ENCODE measurements at places on chromosomes 5 and 9.

DNA sequence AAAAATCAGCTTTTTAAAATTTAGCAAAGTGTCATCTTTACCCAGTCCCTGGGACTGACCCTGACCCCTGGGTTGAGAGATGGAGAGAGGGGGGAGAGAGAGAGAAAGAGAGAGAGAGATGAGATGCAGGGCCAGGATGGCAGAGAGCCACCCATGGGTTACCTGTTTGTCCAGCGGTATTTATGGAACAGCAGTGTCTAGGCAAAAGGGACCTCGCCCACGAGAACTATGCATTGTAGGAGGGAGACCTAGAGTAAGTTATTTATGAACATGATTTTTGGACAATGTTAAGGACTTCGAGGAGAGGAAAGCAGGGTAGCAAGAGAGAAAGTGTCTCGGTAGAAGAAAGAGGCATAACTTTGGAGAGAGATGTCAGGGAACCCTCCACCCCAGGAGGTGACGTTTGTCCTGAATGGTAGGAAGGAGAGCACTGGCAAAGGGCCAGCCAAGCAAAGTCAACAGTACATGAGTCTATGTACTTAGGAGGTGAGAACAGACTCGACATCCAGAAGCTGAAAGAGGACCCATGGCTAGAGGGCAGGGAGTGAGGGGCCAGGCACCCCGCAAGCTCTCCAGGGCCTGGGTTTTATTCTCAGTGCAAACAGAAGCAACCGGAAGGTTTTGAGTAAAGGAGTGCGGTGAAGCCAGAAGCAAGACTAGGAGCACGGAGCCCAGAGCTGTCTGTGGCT is 30.5 kb upstream of the MSX2 start:
- DNase-seq = no peak

DNA sequence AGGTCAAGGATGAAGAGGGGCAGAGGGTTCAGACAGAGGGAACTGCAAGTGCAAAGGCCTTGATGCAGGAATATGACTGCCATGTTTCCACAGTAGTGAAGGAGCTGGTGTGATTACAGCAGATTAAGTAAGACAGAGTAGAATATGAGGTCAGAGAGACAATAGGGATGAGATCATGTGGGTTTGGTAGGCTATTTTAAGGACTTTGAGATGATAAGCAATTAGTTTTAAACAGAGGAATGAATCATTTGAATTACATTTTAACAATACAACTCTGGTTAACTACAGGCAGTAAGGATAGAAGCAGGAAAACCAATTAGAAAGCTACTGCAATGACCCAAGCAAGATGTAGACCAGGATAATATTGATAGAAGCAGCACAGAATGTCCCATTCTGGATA is 7.7 kb downstream of the CENPK start:
- no peak for DNase-seq

DNA sequence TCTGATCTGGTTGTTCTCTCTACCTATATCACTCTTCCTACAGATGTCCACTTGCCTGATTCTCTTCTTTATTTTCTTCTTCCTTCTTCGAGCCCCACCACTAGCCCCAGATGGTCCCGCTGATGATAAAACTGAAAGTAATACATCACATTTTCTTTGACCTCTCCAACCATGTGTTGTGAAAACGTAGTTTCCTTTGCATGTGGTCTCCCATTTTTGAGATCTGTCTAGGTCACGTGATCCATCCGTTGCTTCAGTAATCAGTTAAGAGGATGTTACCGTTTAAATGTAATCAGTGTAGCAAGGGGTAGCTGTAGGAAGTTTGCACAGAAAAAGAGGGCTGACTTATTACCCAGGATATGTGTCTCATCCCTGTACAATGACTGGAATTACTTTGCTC is 426.3 kb upstream of the TLE4 start:
- DNase-seq = no peak

DNA sequence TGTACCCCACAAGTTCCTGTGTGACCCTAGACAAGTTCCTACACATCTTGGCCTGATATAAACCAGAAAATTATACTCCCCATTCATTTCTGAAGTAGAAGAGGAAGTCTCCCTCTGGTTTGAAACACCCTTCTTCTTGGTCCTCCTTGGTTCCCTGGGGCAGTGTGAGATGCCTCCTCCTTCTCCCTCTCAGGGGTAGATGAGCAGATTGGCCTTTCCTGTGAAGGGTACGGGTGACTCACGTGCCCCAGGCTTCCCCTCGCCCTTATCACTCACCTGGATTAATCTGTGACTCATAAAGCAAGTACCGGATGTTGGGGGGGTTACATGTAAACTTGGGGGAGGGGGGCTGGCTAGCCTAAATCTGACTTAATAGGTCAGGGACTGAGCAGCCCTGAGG is 11.1 kb upstream of the AQP3 start:
- DNase-seq = peak; percentile 43

DNA sequence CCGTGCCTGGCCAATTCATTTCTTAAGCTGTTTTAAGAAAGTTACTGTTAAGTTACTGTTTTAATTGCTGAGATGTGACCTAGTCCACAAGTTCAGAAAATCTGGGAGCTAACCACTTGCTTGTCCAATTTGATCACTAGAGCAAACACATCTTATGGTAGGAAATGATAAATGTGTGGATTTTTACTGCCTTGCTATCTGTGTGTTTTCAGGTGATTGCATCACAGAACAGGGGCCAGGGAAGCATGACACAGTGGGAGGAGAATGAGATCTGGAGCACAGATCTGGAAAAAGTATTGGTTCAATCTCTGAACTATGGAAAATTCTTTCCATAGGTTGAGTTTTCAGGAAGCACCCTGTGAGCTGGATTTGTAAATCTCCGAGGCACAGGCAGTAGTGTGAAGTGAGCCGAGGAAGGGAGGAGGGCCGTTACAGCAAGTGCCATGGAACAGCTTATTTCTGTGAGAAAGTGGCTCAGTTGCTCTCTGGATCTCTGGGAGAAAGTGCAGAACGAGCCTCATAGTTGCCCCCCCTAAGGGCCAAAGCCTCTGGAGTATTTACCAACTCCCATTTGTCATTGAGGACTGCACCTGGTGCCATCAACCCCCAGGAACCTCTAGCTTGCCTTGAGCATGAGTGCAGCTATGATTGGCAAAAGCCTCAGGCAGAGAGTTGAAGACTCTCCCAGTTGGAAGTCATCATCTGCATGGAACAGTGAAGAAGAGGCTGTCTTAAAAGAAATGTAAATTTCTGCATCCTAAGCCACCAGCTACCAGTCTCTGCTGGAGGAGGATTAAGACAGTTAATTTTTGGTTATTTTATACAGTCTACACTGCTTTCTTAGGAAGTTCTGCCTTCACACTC is 161.8 kb upstream of the CLINT1 start:
- DNase-seq = no peak

DNA sequence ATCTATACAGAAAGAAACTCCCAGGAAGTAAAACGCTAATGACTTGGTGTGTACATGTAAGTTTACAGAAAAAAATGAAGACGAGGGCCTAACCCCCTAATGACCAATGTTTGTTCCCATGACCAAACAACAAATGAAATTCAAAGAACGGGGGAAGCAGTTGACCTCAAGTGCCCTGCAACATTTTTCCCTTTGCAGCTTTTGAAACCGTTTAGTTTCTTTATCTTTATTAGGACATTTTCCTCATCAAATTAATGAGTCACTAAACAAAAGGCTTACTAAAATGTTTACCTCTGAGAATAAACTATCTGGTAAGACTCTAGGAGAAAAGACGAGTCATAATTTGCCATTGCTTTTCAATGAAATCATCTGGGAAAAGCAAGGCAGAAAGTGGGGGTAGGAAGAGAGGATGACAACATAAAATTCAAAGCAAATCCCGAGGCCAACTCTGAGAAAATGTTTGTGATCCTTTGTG is 57.4 kb downstream of the LHFPL2 start:
- no peak for DNase-seq

GRCh38 chr9:127201731-127202130 is 62.8 kb upstream of the GARNL3 start:
- DNase-seq = no peak

- peak; percentile 68 for DNase-seq
Measured at GRCh38 chr5:175796536-175797499, 74.6 kb upstream of the CPLX2 start.

DNA sequence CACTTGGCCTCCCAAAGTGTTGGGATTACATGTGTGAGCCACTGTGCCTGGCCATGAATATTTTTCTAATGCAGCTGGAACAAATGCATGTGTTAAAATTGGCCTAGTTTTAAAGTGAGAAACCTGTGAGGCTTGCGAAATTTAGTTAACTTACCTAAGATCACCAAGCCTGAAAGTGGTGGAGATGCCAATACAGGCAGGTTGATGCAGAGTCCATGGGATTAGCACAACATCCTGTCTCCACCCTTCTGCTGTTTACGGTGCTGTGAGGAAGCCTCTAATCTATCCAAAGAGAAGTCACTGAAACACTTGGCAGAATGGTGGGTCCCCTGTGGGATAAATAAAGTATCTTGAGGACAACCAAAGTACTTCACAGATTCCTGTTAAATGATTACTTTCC is 98.2 kb downstream of the PCSK5 start:
- DNase-seq = no peak

- no peak for DNase-seq
Measured at GRCh38 chr5:40037713-40038112, 612.9 kb upstream of the DAB2 start.

DNA sequence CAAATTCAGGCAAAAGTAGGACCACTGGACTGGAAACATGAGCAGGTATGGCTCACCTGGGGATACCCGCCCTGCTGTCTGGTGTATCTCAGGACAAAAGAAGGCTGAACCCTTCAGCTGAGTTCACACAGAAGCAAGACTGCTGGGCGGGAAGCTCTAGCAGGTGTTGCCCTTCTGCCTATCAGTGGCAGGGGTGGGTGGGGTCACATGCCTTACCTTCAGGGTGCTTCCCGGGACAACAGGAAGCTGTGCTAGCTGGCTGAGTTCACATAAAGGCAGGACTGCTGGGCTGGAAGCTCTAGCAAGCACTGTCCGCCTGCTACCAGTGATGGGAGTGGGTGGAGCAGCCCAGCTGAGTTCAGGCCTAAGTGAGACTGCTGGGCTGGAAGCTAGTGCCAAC is 498.8 kb upstream of the ZNF608 start:
- no peak for DNase-seq

- no peak for DNase-seq
Measured at GRCh38 chr9:124322618-124323432, 65.1 kb downstream of the NEK6 start.

DNA sequence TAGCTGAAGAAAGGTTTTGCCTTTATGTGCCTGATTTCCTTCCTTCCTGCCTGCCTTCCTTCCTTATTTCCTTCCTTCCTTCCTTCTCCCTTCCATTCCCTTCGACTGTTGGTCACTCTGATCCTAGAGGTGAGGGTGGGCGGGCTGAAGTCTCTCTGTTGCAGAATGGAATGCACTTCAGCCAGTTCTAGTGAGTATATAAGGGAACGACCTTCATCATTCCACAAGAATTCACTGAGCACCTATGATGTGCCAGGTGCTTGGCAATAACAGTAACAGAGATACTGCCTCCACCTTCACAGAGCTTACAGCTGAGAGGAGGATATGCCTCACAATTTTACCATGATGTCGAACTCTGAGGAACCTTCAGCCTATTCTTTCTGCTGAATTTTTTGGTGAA is 8.7 kb upstream of the OR5C1 start:
- DNase-seq = no peak

- no peak for DNase-seq
Measured at GRCh38 chr5:90410178-90410762, 714 bp upstream of the CETN3 start.

DNA sequence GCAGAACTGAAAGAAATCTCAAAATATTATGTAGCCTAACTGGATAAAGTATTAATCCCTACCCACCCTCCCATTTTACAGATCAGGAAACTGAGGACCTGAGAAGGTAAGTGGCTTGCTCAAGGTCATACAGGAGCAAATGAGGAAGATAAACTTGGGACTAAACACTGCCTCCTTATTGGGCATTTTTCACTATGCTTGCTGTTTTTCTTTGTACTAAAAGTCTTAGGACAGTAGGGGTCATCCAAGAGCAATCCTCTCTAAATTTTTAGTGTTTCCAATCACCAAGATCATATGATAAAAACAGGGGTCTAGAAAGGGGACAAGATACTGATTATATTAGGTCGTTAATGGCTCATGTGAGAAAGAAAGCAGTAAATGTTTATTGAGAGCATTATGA is 80.8 kb downstream of the RORB start:
- DNase-seq = no peak

DNA sequence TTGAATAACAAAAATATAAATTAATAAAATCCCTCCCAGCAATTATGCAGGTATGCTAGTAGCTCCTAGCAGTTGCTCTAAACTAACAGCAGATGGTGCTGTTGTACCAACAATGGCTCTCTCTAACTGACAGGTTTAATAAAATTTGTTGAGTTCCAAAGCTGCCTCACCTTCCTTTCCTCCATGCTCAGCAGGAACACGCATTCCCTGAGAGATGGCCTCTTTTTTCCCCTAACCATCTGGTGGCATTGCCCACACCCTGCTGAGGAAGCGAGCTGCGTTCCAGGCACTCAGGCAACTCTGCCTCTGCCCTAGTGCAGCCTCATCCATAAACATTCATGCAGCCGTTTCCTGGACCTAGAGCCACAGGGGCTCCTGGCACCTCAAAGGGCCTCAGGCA is 106.2 kb downstream of the KLHL3 start:
- no peak for DNase-seq

GRCh38 chr9:131276094-131276888 is at the start of gene FAM78A:
FAM78A (minus strand) TSS chr9:131276510; CDS start chr9:131276179, 331 bp downstream.
- DNase-seq = no peak

- DNase-seq = no peak
Measured at GRCh38 chr5:154200221-154200620, 9.7 kb downstream of the GALNT10 start.

GRCh38 chr9:107539427-107540163 is 50.0 kb upstream of the KLF4 start:
- no peak for DNase-seq

Measured in stimulated activated CD8-positive, alpha-beta memory T cell treated with anti-CD3 and anti-CD28 coated beads, Interleukin-2, amount 100 ng/mL, for 48 hours (primary cell).